Omental fat pad (tissue), 4 donors: ENCODE measurements at places on chromosomes 6 and 20. TPM values are rescaled to one million over a fixed set of nuclear protein-coding genes. Genes with fewer than 3 reads are reported as not detected.
A peak's percentile ranks its signal among the peaks of the same experiment; 100 is the strongest.

Gene HRH3
- not detected for total RNA-seq

Gene PLG
- total RNA-seq, result not detected

Gene FAM209B
- not detected for total RNA-seq

Gene ZC2HC1B
- not detected for total RNA-seq

Gene IER3
- total RNA-seq, result 42.6 TPM

GRCh38 chr6:10030942-10031537 is 383.8 kb downstream of the TFAP2A start:
- no peak for DNase-seq

- peak; percentile 19 for DNase-seq
These were observed 25.9 kb downstream of the PYGB start for GRCh38 chr20:25273541-25274358.

DNA sequence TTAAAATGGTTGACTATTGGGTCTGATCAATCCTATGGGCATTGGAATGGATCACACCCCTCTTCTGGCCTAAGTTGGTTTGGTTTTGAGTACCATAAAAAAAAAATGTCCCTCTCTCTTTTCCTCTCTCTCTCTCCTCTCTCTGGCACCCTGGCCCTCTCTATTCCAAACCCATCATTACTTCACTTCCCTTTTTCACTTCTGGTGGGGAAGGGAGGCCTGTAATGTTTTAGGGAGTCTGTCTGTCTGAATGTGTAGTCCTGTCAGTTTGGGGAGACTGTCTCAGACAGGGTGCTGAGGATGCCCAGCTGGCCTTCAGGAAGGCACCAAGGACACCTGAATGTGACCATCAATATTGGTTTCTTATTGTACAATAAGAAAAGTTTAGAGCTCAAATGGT is 165.8 kb downstream of the CD24 start:
- DNase-seq, result no peak

GRCh38 chr6:2478200-2478599 is 232.8 kb upstream of the GMDS start:
- DNase-seq, result no peak

DNA sequence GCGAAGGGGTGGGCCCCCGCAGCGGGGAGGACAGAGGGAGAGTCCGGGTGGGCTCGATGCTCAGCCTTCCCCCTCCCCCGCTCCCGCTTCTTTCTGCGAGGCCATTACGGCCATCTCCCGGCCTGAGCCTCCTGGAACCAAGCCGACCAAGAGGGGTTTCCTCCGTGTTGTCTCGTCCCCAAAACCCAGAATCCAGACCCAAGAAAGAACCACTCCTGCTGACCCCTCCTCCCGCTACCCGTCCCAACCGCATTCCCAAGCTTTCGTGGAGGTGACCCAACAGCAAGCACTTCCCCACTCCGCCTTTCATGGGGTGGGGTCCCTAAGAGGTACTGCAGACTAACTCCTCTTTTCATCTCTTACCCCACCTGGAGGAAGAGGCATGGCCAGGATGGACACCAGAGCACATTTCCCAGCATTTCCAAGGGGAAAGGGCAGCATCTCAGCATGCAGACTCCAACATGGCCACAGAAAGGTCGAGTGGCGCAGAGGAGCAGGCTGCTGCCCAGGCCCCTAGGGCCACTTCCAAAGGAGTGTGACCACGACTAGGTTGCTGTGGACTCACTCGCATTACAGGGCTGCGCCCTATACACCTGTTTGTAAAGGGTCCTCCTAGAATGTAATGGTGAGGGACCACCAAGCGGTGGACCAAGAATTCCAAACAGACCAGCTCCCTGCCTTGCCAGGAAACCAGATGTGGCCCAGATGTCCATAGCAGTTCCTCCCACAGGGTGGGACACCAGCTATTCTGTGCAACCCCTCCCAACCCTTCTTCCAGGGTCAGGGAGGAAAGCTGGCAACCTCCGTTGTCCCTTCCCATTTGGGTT is 53.4 kb downstream of the MRPL14 start:
- no peak for DNase-seq

- DNase-seq, result no peak
These were observed 48.3 kb downstream of the ECT2L start for GRCh38 chr6:138844192-138844591.

DNA sequence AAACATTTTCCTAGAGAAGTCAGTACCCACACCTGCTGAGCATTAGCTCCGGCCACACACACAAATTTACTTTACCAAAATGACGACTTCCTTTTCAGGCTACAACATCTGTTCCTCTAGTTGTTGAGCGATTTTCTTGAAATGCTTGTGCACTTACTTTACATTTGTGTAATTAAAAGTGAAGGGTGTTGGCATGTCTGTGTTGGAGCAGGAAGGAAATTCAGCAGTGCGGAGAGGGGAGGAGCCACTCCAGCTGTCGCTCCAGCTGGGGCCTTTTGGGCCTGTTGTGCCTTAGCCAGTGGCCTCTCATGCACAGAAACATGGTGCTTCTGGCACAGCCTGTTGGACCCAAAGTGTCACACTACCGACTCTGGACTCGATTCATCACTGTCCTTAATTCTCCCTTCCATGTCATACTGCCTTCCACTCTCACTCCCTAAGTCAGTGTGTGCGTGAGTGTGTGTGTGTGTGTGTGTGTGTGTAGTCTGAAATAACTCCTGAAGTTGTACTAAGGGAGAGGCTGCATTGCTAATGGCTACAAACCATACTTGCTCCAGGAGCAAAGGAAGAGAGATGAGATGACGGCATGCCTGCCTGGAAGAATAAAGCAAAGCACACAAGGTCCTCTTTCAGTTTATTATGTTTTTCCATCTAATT is 191.8 kb upstream of the ARG1 start:
- no peak for DNase-seq

DNA sequence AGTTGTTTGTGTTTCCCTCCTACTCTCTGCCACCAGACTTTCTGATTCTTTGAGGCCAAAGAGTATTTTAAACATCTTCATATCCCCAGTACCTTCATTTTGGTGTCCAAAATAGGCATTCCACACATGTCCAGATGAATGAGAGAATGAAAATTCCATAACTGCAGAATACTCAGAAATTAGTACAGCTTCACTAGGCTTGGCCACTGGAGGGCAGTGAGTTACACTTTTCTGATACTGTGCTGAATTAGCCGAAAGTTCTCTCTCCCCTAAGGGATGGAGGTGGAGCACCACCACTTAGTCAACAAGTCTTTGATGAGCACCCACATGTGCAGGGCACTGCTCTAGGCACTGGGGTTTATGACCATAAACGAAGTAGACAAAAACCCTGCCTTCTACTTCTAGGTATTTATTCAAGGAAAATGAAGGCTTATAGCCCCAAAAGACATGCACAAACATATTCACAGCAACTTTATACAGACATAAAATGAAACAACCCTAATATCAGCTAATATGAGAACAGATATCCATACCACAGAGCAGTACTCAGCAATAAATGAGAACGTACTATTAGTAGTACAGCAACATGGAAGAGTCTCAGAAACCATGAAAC is 46.1 kb upstream of the TMEM217 start:
- no peak for DNase-seq

DNA sequence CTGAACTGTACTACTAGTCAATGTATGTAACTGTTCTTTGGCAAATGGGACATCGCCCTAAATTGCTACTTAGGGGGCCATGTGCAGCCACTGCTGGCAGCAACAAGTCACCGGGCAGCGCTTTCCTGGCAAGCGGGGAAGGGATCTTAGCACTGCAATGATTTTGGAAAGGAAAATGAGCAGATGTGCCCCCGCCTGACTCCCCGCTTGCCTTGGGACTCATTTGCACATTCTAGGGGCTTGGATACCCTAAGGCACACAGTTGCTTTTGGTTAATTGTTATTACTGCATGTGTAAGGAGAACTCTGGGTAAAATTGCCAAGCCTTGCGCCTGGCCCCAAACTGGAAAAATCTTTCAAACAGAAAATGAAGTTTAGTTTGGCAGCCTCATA is 32.2 kb downstream of the CD83 start:
- no peak for DNase-seq

DNA sequence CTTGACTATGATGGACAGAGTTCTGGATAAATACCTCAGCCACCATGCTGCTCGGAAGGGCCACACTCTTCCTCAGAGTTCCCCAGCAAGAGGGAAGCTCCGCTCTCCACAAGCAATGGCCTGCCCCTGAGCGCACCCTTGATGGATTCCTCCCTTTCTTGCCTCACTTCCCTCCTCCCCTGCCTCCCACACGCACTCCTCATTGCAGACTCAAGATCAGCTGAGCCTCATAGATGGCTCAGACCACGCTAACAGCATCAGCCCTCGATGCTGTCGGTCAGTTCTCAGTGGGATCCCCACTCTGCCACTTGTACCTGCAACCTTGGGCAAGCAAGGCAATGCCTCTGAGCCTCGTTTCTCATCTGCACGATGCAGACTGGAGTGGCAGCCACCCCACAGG is 123.3 kb downstream of the BMP7 start:
- DNase-seq, result no peak

DNA sequence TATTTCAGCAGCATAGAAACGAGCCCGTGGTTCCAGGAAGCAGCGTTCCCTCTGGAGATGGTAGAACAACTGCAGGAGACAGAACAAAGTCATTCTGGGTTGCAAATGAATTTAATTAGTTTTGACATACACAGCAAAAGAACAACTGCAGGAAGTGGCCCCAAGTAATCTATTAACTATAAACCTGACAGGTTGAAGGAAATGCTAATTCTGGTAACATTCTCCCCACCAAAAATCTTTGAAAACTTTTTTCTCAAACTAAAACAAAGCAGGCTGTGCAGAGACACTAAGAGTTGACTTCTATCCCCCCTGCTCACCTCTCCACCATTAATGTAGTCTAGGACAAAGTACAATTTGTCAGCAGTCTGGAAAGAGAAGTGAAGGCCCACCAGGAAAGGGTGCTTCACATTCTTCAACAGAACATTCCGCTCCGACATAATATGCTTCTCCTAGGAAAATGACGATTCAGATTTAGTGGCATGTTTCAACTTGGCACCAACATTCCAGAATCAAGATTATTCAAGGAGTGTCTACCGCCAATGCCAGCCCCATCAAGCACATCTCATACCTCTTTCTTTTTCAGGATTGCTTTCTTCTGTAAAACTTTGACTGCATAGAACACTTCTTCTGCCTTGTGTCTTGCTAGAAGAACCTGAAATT is 120.4 kb upstream of the SLC2A12 start:
- no peak for DNase-seq

DNA sequence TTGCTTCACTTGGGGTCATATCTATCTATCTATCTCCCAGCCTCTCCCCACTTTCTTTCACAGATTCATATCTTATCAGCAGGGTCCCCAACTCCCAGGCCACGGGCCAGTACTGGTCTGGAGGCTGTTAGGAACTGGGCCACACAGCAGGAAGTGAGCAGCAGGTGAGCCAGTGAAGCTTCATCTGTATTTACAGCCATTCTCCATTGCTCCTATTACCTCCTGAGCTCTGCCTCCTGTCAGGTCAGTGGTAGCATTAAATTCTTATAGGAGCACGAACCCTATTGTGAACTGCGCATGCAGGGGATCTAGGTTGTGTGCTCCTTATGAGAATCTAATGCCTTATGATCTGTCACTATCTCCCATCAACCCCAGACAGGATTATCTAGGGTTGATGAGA is 14.8 kb upstream of the TAB2 start:
- DNase-seq, result no peak

GRCh38 chr6:110878751-110879522 is 4.4 kb downstream of the AMD1 start:
- DNase-seq, result no peak

- DNase-seq, result no peak
These were observed 71.2 kb upstream of the EMILIN3 start for GRCh38 chr20:41437836-41438235.

DNA sequence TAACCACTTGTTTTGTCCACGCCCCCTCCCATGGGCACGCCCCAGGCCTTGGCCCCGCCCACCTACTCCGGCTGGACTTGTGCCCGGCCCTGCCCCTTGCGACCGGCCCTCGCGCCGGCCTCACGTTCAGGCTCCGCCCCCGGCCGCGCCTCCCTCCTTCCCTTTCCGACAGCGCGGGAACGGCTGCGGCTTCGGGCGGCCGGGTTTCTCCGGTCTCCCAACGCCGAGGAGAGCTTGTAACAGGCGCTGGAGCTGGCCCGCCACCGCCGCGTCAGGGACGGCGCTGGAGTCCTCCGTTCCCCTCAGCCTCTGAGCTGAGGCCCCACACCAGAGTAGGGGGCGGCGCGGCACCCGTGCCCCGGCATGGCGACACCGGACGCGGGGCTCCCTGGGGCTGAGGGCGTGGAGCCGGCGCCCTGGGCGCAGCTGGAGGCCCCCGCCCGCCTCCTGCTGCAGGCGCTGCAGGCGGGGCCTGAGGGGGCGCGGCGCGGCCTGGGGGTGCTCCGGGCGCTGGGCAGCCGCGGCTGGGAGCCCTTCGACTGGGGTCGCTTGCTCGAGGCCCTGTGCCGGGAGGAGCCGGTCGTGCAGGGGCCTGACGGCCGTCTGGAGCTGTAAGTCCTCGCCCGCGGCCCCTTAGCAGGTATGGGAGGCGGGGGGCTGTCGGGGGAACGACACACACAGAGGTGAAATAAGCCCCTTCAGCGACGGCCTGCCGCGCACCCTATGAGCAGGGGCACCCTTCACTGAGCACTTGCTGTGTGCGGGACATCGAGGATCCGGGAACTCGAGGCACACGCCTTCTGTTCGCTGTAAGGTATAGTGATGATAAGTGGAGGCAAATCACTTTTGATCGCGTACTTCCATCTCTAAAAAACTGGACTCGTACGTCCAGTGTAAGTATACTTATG is at the start of gene FANCE:
Gene FANCE (plus strand): TSS at position 156 of the 908 bp plus-strand sequence. CDS start 208 bp downstream, at position 364.
- peak; percentile 94 for DNase-seq
